ENCODE measurements at places on chromosomes 6 and 20.

- DNase-seq: no peak
Measured at GRCh38 chr20:64156136-64156885, 7.9 kb upstream of the MYT1 start.

- no peak for DNase-seq
Measured at GRCh38 chr6:136012198-136012887, 160.8 kb downstream of the PDE7B start.

- no peak for DNase-seq
Measured at GRCh38 chr6:104600639-104600931, 259.1 kb downstream of the HACE1 start.

DNA sequence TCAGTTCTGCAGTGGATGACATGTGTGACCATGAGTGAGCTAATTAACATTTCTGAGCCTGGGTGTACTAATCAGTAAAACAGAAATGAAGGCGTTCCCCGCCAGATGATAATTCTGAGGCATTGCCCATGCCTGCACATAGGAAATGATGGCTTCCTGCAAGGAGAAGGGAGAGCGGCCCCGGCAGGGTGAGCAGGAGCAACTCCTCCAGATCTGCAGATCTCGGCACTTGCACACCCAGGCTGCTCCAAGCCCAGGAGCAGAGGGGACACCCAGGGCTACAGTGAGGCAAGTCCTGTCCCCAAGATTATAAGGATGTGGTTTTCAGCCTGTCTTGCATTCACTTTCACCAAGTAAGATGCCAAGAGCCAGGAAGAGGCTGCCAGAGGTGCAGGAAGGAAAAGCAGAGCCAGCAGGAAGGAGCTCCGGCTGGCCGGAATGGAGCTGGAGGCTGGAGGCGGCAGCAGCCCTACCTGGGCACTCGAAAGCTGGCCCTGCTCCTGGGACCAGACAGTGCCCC is 177.5 kb upstream of the CST7 start:
- no peak for DNase-seq

GRCh38 chr6:126628125-126628524 is 288.2 kb downstream of the CENPW start:
- DNase-seq: no peak

- DNase-seq: no peak
Measured at GRCh38 chr6:74161380-74161779, 465.4 kb downstream of the CD109 start.

DNA sequence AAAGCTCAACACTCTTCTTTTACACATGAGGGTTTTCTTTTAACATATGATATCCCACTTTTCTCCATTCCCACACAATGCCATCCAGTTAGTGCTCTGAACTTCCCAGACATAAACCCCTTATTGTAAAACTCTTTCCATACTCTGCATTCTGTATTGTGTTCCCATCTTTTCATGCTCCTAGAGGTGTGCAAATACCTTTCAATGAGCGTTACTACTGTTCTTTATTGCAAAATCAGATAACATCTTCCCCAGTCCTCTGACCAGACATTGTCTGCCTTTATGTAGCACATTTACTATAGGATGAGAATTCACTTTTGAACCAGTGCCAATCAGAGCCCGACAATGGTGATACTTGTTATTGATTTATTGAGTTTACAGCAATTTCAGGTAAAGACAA is 296.2 kb downstream of the GRIK2 start:
- no peak for DNase-seq

- no peak for DNase-seq
Measured at GRCh38 chr6:168711666-168712300, 270.8 kb downstream of the SMOC2 start.

- no peak for DNase-seq
Measured at GRCh38 chr6:41696788-41697187, 38.6 kb downstream of the TFEB start.

GRCh38 chr20:25750765-25751696 is 54.4 kb upstream of the ZNF337 start:
- peak; percentile 9 for DNase-seq

DNA sequence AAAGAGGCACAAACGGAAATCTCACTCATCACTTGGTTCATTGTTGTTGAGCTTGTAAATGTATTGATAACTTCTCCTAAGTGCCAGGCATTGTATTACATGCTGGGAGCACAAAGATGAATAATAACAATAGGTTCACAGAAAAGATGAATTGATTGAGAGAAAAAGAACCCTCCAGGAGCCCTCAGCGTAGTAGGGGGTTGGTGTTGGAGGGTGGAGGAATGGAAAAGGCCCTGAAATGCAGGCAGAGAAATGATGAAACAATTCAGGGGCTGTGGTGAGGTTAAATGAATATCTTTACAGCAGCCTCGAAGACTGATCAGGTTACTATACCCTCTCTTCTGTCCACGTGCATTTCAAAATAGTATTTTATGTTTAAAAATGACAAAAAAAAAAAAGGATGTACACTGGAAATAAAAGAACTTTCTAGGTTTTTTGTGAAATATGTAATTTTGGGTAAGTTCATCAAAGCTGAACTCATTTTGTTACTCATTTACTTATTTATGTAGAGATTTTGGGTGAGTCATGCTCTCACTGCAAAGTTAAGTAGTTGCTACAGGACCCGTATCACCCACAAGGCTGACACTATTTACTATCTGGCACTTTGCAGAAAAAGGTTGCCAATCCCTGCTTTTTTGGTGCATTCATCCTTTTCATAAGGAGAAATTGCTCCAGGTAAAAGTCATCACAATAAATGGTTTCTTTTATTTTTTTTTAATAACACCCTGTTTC is 277.3 kb downstream of the ZNF217 start:
- DNase-seq: no peak

DNA sequence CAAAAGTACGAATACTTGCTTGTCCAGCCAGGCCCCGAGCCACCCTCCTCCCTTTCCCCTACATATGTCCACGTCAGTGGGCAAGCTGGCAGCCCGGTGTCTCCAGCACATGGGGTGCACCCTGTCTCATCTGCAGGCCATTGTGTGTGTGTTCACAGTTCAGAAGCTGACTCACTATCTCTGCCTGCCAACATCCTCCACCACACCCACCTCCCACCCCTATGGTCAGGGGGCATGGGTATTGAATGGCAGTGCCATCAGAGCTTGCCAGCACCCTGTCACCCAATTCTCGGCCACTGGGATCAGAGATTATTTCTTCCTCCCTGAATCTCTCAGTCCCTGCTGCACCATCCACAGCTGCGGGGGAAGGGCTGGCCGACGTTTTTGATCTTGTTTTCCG is 195.7 kb downstream of the FARS2 start:
- peak; percentile 31 for DNase-seq

GRCh38 chr6:7812623-7813022 is 86.7 kb downstream of the BMP6 start:
- no peak for DNase-seq

- DNase-seq: no peak
Measured at GRCh38 chr6:141783585-141783984, 349.1 kb upstream of the GJE1 start.

DNA sequence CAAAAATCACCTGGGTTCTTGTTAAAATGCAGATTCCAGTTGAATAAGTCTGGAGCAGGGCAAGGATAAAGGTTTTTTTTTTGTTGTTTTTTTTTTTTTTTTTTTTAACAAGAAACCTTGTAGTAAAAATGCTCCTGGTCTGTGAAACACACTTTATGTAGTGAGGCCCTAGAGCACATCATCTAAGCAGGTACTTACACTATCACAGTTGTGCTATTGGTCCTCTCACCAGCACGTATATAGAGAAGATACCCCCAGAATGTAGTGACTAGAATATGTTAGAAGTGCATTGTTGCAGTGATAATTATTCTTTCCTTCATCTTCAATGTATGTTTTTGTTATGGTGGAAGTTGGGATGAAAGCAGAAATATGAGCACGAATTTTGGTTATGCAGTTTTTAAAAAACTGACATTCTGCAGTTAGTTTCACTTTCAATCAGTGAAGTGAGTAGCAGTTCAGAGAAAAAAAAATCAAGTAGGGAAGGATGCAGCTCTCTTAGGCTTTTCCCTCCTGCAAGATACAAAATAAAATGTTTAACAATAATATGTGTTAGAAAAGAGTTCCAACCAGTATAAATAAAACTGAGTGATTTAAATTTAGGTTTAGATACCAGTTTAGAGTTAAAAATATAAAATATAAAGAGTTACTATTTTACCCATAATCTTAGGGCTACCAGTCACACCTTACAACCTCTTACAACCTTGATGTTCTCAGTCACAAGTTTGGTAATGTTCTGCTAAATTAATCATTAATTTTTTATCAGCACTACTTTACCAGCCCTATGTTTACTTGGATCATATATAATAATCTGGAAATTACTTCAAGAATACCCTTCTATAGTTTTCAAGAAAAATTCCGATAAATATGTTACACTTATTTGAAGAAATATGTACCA is 9.2 kb upstream of the DEFB113 start:
- DNase-seq: no peak
